ENCODE measurements at places on chromosomes 7 and 10.

DNA sequence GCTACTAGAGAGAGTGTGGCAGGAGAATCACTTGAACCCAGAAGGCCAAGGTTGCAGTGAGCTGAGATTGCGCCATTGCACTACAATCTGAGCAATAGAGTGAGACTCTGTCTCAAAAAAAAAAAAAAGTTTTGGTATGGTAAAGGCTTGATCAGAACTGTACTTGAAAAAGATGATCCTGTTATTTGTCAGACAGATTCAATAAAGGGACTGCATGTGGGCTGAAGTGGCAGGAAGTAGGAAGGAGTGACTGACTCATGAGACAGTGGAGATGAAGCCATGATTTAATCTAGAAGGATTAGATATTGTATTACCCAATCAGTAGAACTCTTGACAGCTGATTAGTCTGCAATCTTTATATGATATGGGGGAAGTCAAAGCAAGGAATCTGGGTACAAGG is 2.7 kb upstream of the TMEM254 start:
- DNase-seq: no peak

DNA sequence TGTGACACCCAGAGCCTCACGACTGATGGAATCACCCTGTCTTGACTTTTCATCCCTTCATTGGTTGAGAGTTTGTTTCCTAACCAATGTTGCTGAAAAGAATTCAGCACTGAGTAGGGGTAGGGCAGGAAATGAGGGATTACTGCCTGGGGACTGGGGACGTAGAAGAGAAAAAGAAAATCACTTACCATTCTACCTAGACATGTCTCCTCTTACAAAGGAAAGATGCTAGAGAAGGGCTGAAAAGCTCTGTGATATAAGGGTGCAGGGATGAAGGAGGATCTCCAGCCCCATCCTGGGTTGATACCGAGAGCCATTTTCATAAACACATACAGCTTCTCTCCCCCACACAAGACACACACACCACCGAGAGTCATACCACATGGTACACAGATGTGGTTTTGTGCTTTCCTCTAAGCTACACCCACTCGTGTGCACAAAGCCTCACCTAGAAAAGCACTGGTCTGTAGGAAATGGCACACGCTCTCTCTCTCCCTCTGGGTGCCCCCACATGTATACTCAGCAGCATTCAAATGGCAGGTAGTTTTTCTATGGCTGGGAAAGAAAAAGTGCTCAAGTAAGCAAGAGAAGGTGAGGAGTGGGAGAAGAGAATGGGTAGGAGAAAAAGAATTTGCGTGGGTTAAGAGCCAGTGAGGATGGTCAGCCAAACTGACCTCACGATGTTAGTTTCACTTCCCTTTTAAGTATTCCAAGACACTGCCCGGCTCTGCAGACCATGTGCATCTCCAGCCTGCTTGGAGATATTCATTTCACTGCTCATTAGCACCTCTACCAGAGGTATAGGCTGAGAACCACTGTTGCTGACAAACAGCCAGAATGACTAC is 85.8 kb downstream of the CALD1 start:
- DNase-seq: no peak

- no peak for DNase-seq
Observed at GRCh38 chr7:151551820-151552219, 32.1 kb upstream of the RHEB start.

- DNase-seq: no peak
Observed at GRCh38 chr10:111648046-111648445, 535.5 kb downstream of the GPAM start.

DNA sequence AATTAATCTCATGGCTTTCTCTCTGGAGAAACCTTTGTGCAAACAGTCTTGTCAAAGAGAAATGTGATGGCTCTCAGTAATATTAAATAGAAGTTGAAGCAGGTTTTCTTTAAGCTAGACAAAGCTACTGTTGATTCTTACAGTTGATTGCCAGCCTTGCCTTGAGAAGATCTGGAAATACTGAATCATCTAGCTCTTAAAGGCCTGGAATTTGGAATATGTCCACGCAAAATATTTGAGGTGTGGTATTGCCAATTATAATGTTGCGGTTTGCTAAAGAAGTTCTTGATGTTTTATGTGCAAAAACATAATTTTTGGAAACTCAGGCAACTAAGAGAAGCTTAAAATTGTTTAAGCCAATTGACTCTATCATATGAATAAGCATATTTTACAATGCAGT is 371.9 kb downstream of the PHF14 start:
- DNase-seq: no peak

GRCh38 chr7:108382932-108383331 is 73.3 kb downstream of the NRCAM start:
- no peak for DNase-seq

DNA sequence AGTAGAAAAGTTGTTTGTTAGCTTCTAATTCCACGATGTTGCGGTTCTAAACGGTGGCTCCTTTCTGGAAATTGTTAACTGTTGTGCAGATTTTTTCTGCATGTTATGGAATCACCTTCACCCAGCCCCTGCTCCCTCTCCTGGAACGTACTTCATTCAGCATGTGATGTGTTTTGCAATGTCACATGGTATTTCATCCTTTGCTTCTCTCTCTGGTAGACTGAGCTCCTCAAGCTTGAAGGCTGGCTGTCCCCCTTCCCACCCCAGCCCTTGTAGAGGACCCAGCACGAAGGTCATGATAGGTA is 4.4 kb downstream of the PPP2R2D start:
- no peak for DNase-seq

- DNase-seq: no peak
Observed at GRCh38 chr7:139871331-139871730, 42.3 kb downstream of the TBXAS1 start.

DNA sequence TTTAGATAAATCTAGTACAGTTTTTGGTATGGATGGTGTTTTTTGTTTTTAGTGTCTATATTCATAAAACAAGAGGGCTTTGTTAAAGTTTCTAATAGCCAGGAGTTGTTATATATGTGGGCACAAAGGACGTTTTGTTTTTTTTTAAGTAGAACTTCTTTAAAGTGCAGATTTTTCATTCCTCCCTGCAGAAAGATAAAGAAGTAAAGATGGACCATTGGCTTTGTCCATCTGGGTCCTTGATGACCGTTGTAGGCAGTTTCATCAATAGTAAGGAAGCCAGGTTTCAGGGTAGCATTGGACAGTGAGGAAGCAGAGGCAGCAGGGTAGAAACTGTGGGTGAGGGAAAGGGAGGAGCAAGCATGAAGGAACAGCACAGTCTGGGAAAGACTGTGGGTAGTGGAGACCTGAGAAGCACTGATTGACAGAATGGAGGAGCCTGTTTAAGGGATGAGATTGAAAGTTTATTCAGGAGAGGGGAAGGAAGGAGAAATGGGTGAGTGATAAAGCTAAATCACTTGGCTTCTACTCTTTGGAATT is 5.3 kb downstream of the CALU start:
- DNase-seq: no peak

DNA sequence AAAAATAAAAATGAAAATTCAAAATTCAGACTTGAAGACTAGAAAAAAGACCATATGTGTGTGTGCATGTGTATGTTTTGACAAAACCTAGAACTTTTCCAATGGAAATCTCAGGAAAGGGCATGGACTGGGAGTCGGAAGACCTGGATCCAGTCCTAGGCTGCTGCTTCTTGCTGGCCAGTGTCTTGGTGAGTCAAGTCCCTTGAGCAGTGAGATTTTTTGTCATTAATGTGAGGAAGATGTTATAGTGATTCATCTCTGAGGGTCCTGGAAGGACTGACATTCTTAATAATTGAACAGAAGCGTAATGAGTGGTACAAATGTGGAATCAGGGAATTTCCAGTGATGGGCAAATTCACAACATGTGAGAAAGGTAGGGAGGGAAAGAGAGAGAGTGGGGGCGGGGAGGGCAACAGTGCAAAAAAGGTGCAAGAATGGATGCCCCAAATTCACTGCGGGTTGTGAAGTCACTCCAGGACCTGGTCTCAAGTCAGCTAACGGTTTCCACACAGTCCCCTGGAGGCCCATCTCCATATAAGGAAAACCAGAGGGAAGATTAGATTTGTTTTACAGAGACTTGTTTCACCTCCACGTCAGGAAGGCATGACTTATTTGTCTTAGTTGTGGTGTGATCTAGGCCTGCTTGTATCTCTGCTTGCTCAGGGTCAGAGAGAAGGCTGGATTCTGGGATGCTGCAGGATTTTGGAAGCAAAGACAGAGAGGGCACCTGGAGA is 201.7 kb downstream of the BUB3 start:
- DNase-seq: no peak

DNA sequence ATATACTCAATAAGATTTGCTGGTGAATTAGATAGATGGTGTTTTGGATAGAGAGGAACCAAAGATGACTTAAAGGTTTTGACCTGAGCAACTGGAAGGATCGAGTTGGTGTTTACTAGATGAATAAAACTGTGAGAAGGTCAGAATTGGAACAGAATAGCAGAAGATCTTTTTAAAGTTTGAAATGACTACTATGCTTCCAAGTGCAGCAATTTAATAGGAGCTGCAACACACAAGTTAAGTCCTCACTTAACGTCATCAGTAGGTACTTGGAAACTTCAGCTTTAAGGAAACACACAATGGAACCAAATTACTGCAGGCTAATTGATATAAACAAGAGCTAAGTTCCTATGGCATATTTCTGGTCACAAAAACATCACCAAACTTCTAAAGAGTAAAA is 86.5 kb downstream of the RTKN2 start:
- no peak for DNase-seq

- DNase-seq: no peak
Observed at GRCh38 chr7:120280743-120281142, 7.8 kb downstream of the KCND2 start.

DNA sequence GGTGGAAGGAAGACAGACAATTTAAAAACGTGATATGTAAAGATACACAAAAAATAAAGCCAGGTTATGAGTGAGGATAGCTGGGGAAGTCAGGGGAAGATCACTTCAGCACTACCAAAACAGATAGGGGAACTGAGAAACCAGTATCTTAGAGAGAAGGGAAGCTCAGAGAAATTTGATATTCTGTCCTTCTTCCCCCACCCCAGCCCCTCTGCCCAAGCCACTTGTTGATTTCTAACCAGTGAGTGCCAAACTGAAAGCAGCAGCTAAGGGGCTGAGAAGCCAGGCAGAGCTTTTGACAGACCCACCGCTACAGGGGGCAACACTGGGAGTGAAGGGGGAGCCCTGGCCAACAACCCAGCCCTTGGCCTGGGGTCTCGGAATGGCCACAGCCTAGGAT is 9.1 kb upstream of the SLC29A3 start:
- no peak for DNase-seq

DNA sequence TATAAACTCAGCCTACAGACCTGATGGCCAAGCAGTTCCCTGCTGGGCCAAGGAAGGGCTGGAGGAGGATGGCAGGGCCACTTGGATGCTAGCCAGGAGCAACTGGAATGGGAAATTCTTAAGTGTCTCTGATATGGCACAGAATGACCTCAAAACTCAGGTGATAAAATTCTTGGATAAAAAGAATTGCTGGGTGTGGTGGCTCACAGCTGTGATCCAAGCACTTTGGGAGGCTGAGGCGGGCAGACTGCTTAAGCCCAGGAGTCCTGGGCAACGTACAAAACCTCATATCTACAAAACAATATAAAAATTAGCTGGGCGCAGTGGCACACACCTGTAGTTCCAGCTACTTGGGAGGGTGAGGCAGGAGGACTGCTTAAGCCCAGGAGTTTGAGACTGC is 14.0 kb upstream of the PKD1L1 start:
- no peak for DNase-seq

DNA sequence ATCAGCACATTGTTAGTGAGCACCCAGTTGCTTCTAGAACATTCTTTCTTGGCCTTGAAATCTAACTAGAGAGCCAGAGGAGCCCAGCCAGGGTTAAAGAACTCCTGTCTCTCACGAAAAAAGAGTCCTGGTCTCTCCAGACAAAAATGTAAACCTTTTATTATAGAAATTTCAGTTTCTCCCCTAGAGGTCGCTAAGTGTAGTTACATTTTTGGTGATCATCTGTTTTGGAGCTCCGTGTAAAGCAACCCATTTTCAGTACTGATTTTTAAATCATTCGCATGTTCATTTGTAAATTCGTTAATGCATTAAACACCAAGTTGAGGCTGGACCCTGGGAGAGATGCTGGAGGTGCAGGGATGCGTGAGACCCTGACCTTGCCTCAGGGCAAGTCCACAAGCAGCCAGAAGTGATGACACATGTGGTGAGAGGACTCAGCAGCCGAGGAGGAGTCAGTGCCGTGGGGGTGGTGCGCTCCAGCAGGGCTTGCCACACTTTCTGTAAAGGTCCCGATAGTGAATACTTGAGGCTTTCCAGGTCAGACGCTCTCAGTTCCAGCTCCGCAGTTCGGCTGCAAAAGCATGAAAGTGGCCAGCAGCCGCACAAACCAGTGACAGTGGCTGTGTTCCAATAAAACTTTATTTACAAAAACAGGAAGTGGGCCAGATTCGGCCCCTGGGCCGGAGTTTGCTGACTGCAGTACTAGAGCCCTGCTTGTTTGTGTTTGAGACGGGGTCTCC is 578.6 kb upstream of the FOXK1 start:
- DNase-seq: no peak

- DNase-seq: no peak
Observed at GRCh38 chr7:110224643-110225042, 866.3 kb upstream of the LRRN3 start.

DNA sequence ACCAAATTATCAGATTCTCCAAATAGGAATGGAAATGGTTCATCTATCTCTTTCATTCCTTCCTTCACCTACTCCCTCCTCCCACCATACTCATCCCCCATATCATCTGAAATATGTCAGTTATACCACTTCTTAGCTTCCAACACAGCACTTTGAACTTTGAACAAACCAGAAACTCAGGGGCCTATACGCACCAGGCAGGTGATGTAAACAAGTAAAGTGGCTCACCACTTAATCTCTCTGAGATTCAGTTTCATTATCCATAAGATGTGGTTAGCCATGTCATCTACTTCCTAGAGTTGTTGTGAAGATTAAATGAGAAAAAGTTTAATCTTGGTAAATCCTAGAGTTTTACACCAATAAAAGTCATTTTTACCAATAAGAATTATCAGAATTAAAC is 65.9 kb upstream of the LRRN3 start:
- no peak for DNase-seq

DNA sequence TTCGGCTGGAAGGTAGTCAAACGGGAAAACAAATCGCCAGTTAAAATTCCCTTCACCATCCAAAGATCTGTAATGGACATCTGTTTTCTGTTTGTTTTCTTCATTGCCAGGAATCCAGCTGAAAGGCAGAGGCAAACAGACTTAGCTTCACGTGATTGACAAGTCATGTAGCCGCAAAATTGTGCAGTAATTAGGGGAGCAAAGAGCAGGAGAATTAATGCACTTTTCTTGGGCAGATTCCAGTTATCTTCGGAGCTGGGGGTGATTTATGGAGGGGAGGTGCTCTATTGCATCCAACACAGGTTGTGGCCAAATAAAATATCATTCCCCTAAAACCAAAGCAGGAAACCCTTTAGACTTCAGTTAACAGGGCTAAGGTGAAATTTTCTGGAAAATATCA is 162.2 kb downstream of the MYOF start:
- DNase-seq: no peak

Measured in stimulated activated CD4-positive, alpha-beta T cell treated with anti-CD3 and anti-CD28 coated beads, Interleukin-12 subunit alpha, Interleukin-12 subunit beta, amount 100 ng/mL, for 24 hours (primary cell).